Islet precursor cell (in vitro differentiated cells): ENCODE measurements at places on chromosomes 1 and 21.

DNA sequence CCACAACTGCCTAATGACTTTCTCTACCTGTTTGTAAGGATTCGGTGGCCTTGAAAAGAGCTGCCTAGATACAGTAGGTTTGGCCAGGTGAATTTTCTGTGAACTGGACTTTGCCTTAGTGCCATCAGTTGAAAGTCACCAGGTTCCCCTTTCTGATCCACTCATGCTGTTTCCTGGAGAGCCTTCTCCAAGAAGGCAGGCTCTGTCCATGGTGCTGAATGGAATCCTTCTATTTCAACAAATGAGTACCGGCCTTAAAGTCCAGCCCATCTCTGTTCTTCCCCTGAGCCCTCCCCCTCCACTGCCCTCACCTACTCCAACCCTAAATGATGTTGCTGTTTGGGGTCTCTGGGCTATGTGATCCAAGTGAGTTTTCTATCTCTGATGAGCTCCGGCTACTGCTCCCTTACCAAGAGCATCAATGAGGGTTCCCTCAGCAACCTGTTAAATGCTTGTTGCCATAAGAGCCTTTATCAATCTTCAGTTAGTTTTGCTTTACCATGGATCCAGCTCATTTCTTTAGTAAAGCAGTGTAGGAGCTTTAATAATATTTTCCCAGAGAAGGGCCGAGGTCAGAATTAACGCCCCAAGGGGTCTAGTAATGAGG lies 500.4 kb downstream of the PTPRU start:
- no peak for DNase-seq

- no peak for DNase-seq
Observed at GRCh38 chr1:152061952-152062351, 25.1 kb upstream of the S100A11 start.

GRCh38 chr21:14121719-14122118 lies 89.0 kb downstream of the LIPI start:
- DNase-seq = no peak

- DNase-seq = peak; percentile 62
Observed at GRCh38 chr1:100539836-100540536, 2.0 kb downstream of the GPR88 start.

DNA sequence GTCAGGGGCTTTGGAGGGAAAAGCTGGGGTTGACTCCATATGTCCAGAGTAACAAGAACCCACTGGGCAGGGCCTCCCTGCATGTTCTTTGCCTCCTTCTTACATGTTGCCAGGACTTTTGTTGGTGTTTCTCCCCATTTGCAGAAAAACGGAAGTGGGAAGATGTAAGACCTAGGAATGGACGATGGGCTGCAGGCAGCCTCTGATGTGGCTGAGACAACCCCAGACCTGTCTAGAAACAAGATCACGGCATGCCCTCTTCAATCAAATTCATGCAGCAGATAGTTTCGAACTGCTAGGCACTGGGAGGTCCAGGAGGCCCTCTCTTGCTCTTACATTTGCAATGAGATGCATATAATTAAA lies 3.4 kb downstream of the FAM43B start:
- no peak for DNase-seq

GRCh38 chr1:157004806-157005205 lies 40.7 kb downstream of the ARHGEF11 start:
- no peak for DNase-seq

DNA sequence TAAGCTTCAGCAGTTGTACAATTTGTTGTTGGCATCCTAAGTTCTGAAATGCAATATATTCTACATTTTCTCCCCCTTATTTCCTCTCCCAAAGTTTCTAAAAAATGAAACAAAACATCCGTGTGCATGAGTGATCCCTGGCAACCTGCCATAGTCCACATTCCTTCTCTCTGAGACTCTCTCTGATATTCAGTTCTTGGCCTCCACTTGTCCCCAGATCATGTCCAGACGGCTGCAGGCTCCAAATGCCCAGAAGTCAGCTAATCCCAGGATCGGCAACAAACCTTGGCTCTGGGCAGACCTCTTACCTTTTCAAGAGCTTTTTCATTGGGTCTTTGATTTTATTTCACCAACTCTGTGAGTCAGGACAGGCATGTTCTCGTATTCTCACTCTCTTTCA lies 187.8 kb downstream of the ETS2 start:
- DNase-seq = no peak

GRCh38 chr1:50481142-50481736 lies 58.0 kb upstream of the DMRTA2 start:
- DNase-seq = no peak

GRCh38 chr1:172398193-172398592 lies 22.3 kb upstream of the C1orf105 start:
- no peak for DNase-seq

- peak; percentile 52 for DNase-seq
Observed at GRCh38 chr1:54808443-54809207, 7.5 kb upstream of the TTC22 start.

DNA sequence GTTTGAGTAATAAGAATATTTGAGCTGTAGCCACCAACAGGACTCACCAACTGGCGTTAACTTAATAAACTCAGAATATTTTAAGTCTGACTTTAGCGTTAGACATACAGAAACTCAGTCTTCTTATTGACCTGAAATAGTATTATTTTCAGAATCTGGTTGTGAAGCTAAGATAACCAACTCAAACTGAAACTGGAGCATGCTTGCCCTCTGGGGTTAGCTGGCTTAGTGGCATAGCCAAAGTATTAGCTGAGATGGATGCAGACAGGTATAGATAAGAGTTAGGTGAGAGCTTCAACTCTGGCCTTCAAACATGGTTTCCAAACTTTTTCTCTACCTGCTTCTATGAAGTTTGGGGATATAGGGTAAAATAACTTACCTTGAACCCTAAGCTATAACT lies 40.5 kb downstream of the AMY1C start:
- no peak for DNase-seq
